NCI-H2081 treated with DMSO at 0.1 percent for 48 hours (cell line): ENCODE measurements at places on chromosomes 3 and 15.
A peak's percentile ranks its signal among the peaks of the same experiment; 100 is the strongest.

GRCh38 chr3:197339841-197340520 is 41.6 kb upstream of the DLG1 start:
- no peak for DNase-seq

- no peak for DNase-seq
These were observed 3.7 kb downstream of the MELTF start for GRCh38 chr3:197025736-197026480.

- no peak for DNase-seq
These were observed 52.6 kb downstream of the ARNT2 start for GRCh38 chr15:80456517-80457492.

GRCh38 chr3:36393563-36393962 is 13.3 kb downstream of the STAC start:
- no peak for DNase-seq

GRCh38 chr15:84552896-84553295 is 47.9 kb upstream of the ZSCAN2 start:
- DNase-seq = no peak

DNA sequence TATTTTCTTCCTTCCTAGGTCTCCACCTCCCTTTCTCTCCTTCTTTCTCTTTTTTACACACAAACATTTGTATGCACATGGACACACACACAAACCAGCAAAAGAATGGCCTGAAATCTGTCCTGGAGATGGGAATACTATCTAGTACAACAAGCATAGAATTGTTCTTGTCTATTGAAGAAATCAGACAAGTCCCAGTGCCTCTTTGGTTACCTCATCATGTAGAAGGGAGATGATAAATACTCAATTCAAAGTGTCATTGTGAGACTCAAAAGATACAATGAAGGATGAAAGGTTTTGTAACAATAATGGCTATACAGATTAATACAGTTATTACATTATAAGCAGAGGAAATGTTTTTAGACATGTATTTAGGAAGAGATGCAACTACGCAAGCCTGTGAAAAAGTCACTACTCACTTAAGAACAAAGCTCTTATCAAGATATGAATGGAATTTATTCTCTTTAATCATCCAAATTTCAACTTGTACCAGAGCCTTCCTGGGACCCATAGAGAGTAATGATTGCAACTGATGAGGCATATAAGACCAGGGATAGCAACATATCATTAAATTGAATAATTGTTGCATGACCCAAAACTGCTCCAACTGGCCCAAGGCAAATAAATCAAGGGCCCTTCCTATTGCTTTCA is 43.2 kb downstream of the P3H2 start:
- DNase-seq = no peak

DNA sequence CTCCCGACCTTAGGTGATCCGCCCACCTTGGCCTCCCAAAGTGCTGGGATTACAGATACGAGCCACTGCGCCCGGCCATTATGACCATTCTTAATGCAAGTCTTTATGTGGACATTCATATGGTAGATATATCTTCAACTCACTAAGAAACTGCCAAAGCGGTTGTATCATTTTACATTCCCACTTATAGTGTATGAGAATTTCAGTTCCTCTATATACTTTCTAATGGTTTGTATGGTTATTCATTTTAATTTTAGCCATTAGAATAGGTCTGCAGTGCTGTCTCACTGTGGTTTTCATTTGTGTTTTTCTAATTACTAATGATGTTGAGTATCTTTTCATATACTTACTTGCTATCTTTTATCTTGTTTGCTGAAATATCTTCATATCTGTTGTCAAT is 32.5 kb downstream of the TCF12 start:
- DNase-seq = no peak

GRCh38 chr3:195115600-195116406 is 155.2 kb downstream of the XXYLT1 start:
- DNase-seq = no peak

GRCh38 chr3:167651826-167652225 is 1.9 kb downstream of the WDR49 start:
- DNase-seq = no peak

DNA sequence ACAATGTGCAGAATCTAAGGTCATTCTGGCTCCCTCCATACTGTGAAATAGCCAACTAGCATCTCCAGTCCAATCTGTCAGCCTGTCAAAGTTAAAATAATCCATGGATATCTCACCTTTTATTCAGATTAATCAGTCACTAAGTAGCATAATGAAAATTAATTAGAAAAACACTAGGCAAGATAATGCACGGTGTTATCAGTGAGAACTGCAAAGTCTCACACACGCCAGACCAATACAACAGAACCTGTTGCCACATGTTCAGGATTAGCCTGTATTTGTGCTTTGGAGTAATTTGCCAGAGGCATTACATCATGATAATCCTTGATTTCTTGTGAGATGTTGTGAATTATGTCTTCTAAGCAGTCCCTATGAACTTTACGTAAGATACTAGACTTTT is 820.4 kb upstream of the ALCAM start:
- DNase-seq = no peak

- DNase-seq = no peak
These were observed 28.1 kb downstream of the RPSA start for GRCh38 chr3:39434574-39434973.

- no peak for DNase-seq
These were observed 364.9 kb downstream of the NAALADL2 start for GRCh38 chr3:175224051-175224450.

DNA sequence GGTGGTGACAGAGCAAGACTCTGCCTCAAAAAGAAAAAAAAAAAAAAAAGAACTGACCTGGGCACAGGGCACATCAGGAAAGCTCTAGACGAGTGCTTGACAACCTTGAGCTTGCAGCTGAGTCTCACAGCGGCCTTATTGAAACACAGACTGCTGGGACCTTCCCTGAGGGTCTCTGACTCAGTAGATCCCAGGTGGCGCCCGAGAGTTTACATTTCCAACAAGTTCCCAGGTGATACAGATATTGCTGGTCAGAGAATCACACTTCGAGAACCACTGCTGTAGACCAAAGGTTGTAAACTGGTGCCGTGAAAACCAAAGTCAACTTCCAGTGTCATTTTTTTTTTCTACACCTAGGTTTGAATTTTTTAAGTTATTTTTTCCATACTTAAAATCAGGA is 573.2 kb upstream of the MDFIC2 start:
- no peak for DNase-seq

DNA sequence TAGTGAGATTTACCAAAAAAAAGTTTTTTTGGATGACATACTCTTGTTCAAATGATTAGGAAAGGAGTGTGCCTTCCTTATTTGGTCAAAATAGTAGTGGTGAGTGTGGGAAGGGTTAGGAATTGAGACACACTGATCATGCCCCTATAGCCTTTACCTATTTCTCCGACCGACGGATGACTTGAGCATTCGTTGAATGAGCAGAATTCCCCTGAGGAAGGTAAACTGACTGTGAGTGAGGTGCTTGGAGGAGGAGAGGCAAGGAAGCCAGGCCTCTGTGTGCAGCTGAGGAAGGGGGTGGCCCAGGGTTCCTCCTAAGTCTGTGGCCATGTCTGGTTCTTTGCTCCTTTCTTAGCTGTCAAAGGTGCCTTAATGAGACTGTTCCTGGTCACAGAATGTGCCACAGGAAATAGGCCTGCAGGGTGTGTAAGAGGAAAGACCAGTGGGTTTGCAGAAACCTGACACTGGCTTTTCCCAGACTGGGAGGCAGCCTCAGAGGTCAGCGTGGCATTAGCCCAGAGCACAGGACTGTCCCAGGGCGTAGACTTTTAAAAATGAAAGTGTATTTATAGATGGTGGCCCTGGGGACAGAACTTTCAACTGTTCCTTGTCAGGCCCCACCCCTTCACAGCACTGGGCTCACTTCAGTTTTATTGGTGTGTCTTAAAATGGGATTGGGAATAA is 307.7 kb upstream of the C2CD4B start:
- no peak for DNase-seq

DNA sequence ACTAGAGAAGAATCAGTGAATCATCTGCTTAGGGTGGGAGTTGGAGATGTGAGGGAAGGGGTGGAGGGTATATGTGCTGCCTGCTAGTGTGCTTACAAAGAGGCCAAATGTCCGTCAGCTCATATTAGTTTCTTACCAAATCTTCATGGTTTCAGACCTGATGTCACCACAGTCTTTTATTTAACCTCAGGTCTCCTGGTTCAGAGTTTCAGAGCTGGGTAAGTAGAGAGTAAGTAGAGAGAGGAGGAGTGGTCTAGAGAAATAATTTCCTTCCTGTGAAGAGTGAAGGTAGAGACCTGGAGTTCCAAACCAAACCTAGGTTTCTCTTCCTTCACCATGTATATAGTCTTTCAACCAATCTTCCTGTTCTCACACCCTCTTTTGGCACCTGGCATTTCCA is 17.5 kb upstream of the P2RY1 start:
- DNase-seq = no peak

- DNase-seq = no peak
These were observed 101.5 kb downstream of the FBLN2 start for GRCh38 chr3:13650210-13651056.

DNA sequence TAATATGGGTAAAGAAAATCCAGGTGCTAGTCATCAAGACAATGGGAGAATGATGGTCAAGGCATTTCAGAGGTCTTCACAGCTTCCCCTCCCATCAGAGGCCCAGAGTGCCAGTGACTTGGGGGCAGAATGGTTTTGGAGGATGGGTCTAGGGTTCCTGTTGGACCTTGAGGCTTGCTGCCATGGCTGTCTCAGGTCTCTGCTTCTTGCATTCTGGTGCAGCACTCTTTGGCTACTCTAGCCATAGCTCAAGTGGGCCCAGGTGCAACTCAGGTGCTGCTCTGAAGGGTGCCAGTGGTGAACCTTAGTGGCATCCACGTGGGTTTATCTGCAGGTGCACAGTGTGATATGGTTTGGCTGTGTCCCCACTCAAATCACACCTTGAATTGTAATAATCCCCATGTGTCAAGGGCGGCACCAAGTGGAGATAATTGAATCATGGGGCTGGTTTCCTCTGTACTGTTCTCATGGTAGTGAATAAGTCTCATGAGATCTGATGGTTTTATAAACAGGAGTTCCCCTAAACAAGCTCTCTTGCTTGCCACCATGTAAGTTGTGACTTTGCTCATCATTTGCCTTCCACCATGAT is 48.5 kb upstream of the PEX5L start:
- peak; percentile 23 for DNase-seq

DNA sequence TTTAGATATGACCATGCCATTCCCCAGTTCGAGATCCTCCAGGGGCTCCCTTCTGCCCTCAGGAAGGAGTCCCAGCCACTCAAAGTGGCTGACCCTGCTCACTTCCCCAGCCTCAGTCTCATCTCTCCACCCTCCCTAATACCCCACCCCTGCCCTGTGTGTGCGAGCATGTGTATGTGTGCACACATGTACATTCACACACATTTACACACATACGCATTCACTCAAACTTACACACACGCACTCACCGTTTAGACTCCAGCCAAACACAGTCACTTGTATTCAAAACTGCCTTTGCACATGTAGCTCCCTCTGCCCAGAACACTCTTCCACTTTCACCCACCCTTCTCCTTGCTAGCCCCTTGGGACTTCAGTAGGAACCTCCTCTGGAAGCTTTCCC is 11.4 kb downstream of the PLA2G4E start:
- DNase-seq = no peak

GRCh38 chr15:82873000-82873680 is 63.7 kb downstream of the WHAMM start:
- no peak for DNase-seq

DNA sequence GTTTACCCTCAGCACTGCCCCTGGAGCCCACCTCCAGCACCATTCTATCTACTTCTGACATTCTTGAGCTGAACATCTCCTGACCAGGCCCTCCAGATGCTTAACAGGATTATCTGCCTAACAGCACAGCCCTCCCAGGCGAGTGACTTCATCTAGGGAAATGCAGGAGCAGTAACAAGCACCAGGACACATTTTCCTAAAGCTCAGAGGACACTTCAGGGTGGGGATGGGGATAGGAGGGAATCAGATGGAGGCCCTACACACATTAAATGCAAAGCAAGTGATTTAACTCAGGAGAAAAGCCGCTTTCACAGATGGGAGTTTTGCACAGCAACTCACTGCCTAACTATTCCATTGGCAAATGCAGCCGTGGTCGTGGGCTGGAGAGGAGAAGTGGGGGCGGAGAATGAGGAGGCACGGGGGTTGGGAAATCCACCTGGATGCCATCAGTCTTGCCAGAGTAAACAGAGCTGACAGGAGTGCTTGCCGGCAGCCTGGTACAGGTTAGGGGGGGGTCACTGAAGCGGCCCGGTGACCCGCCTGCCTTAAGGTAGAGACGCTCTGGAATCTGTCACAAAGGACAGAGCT is 21.3 kb upstream of the BNC1 start:
- no peak for DNase-seq

DNA sequence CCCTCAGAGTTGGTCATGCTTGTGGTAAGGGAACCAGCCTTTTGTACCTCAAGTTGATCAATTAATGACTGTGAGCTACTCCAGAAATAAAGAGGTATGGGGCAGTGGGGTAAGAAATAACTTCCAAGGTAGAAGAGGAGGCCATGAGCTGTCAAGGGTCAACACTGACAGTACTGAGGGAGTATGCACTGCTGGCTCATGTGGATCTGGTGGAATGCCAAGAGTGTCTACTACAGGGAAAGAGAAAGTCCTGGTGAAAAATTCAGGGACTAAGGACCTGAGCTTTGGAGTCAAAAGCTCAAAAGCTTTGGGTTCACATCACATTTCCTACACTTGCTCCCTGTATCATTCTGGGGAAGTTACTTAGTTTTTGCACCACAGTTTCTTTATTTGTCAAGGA is 154.9 kb downstream of the SEMA6D start:
- no peak for DNase-seq

- no peak for DNase-seq
These were observed 81.6 kb upstream of the CHMP2B start for GRCh38 chr3:87145553-87145952.

- no peak for DNase-seq
These were observed 172.8 kb upstream of the RGMA start for GRCh38 chr15:93261845-93262244.

GRCh38 chr3:70849911-70850699 is 537.7 kb upstream of the MDFIC2 start:
- DNase-seq = no peak

- DNase-seq = no peak
These were observed 1.5 kb downstream of the CTDSPL start for GRCh38 chr3:37862903-37863815.

DNA sequence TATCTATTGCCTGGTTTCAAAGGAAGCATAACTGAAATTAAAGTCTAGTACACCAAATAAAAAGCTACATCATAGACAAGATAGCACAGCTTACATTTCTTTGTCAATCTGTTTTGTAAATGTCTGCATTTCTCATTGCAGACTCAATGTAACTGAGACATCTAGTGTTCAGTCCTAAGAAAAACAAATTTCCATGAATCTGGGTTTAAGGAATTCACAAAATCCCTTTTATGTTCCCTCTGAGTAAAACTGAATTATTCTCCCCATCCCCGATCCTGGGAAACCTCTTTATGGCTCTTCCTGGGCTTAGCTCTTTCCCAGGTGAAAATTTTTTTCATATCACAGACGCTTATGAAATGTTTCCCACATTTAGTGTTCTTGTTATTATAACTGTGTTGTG is 21.6 kb upstream of the RASA2 start:
- no peak for DNase-seq

GRCh38 chr3:39637807-39638206 is 170.3 kb downstream of the MOBP start:
- no peak for DNase-seq
